ENCODE measurements at places on chromosomes 12 and 14.

- no peak for DNase-seq
These were observed 21.0 kb downstream of the ANAPC5 start for GRCh38 chr12:121331248-121331647.

DNA sequence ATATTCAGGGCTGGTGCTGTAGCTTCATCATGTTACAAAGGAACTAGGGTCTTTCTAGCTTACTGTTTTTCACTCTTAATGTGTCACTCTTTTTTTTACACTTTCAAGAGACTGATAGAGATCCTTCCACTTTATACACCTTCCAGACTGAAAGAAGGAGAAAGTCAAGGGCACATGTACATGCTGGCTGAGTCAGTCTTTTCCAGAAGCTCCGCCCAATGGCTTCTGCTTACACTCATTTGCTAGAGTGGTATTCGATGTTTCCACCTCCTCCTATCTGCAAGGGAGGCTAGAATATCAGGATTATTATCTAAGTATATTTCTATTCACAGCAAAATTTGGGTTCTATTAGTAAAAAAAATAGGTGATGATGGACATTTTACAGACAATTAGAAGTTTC is 325.8 kb upstream of the OR4E1 start:
- DNase-seq: no peak

DNA sequence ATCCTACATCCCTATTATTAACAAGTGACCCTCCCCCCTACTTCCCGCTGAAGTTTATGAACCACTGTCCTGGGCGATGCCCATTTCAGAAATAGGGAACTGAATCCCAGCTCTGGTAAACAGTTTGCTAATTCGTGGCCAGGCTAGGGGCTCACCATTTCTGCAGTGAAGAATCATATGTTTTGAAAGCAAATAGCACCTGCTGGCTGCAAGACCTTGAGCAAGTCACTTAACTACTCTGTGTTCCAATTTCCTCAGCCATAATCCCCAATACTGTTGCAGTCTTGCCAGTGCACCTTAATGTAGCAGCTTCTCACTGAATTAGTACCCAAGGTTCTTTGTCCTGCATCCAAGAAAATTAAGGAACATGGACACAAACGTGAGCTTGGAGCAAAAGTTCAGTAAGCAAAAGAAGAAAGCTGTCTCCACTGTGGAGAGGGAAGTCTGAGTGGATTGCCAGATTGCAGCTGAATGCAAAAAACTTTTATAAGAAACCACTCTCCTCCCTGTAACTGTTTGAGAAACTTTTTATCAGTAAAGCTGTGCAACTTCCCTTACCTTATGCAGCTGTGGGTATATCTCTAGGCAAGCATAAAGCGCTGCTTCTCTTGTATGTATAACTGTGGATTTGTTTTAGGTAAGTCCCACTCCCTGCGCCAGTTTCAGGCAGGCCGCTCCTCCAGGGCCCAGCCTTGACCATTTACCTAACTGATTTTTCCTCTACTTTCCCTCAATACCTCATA is 824 bp downstream of the OAS1 start:
- DNase-seq: no peak

DNA sequence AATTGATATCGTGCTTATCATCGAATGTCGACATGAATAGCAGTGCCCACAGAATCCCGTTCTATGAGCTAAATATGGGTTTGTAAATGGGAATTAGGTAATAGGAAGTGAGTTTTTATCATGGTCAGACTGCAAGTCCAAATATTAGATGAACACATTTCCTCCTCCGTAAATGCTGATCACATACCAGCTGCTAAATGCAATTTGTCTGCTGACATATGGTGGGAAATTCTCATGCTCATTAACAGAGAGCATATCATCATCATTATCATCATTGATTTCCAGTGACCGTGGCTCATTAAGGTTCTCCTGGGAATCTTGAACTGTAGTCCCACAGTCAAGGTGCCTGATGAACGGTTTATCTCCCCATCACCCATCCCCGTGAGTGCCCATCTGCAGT is 998.8 kb upstream of the TMEM132C start:
- no peak for DNase-seq

- DNase-seq: no peak
These were observed 799 bp downstream of the ZNF219 start for GRCh38 chr14:21097636-21098075.

GRCh38 chr14:43914041-43914693 is 592.9 kb downstream of the FSCB start:
- DNase-seq: no peak

- DNase-seq: no peak
These were observed 444.4 kb upstream of the ATP2B1 start for GRCh38 chr12:90152897-90153624.

DNA sequence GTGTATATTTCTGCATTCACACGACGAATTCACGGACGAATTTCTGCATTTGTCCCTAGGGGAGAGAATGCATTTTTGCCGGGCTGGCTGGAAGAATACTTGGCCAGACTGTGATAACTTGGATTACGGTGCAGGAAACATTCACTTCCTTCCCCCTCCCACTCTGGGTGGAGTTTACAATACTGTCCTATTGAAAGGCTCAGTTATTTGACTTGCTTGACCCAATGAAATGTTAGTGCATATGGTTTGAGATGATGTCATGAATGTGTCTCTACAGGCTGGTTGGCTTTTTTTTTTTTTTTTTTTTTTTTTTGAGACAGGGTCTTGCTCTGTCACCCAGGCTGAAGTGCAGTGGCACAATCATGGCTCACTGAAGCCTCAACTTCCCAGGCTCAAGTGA is 90.7 kb upstream of the NOS1 start:
- no peak for DNase-seq

DNA sequence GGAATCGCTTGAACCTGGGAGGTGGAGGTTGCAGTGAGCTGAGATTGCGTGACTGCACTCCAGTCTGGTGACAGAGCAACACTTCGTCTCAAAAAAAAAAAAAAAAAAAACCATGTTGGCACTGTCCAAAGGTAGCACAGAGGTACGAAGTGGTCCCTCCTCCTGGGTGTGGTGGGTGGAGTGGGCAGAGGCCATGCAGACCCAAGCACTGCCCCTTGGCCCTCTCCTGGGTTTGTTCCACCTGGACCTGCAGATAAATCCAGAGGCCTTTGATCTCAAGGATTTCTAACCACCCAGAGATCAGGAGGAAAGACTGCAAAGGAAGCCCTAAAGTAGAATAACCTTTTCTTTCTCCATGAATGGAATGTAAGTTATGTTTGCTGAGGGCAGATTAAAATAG is 8.7 kb upstream of the GALNT6 start:
- DNase-seq: no peak
